Stimulated activated CD8-positive, alpha-beta memory T cell treated with anti-CD3 and anti-CD28 coated beads, Interleukin-4, amount 100 ng/mL, for 1 hour (primary cell): ENCODE measurements at places on chromosomes 3 and 15.

DNA sequence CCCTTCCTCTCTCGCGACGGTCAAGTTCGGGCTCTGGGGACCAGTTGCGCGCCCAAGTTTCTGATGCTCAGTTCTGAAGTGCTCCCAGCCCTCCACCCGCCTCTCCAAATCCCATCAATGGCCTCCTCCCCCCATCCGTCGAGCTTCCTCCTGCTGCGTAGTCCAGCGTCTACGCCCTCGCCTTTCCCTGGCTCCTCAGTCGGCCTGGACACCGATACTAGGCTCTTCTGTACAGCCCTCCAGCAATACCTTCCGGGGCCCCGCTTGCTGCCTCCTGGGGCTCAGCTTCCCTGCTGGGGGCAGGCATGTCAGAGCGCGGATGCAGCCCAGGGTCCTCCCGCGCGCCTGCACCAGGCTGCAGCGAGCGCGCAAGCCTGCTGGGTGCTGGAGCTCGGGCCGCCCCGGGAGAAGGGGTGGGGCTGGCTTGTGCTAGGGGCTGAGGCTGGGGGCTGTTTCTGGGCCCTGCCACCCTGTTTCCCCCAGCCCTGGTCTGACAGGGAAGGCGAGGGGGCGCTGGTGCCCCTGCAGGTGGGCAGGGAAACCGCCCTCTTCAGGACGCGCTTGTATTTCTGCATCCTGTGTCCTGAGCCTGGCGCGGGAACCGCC, 353.3 kb upstream of the SUCLG2 start:
- DNase-seq = no peak

GRCh38 chr3:194481103-194481502, 5.7 kb downstream of the ATP13A3 start:
- DNase-seq = no peak

DNA sequence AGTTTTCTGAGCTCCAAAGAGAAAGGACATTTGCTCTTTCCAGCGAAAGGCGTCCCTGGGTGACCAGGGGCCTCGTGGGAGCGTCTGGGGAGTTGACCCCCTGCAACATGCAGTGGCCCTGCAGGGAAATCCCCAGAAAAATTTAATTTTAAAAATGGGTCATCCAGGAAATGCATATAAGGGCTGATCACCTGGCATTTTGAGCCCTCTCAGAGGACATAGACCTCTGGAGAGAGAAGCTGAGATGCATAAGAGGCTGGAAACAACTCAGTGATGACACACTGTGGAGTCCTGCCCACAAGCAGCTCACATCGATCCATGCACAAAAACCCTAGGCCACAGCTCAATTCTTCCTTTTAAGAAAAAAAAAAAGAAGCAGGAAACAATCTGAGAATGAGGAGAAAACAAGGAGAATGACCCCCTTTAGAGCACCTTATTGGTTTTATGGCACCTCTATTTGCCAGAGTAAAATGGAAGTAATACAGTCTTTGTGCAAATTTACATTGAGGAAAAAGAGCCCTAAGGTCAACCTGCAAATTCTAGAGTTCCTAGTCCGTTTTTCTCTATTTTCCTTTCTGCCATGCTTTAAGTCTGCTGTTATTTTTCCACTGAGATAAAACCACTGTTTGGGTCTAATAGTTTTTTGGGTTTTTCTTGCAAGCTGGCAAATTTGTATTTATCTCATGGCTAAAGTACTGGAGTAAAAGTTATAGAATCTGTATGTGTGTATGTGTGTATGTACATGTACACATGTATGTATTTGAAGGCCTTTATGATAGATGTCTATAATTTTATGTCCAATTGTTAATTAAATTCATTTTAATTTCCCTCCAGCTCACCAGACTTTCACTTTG, 6.9 kb upstream of the BDH1 start:
- no peak for DNase-seq

- no peak for DNase-seq
These were observed 36.6 kb downstream of the FAN1 start for GRCh38 chr15:30940359-30940758.

GRCh38 chr3:111861391-111861790, 2.3 kb downstream of the PHLDB2 start:
- no peak for DNase-seq

DNA sequence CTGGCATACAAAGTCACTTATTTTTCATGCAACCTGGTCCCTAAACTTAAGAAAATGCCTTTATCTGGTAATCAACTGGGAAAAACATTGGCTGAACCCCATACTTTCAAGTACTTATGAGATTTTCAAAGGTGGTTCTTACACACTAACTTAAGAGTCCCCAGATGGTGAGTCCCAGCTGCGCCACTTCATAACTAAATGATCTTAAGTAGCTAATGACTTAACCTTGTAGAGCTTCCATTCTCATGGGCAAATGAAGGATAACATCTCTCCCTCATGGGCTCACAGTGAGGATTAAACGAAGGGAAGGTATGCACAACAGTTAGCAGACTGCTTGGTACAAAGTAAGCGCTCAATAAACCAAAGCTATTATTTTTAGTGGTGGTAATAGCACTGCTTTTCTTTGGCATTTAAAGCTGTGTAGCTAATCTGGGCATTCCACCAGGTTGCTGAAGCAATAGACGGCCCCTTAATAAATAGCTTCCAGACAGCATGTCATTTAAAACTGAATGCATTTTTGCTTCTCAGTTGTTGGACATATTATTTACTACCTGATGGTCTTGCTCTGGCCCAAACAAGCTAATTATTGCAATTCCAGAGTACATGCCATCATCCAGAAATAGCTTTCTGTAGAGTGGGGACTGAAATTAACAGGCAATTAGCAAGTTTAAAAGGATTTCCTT, 55.4 kb downstream of the LIPC start:
- DNase-seq = no peak

GRCh38 chr15:31102374-31103342, 1.1 kb upstream of the TRPM1 start:
- DNase-seq = no peak

DNA sequence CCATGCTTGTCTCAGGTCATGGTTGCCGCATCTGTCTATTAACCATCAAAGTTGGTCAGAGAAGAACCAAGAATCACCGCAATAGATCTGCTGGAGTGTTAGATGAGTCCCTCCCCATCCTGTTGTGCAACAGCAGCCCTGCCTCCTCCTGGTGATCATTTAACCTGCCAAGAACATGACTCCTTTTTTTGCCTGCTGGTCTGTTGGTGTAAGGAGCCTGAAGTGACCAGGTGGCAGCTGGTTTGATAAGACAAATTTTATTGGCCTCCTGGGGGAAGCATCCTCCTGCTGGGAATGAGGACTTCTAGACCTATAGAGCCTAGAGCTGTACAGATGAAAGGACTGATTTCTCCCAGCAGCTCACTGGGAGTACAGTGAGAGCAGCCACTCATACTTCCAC, 43.5 kb upstream of the RAF1 start:
- no peak for DNase-seq

- no peak for DNase-seq
These were observed 56.0 kb downstream of the FRMD4B start for GRCh38 chr3:69329892-69330291.

DNA sequence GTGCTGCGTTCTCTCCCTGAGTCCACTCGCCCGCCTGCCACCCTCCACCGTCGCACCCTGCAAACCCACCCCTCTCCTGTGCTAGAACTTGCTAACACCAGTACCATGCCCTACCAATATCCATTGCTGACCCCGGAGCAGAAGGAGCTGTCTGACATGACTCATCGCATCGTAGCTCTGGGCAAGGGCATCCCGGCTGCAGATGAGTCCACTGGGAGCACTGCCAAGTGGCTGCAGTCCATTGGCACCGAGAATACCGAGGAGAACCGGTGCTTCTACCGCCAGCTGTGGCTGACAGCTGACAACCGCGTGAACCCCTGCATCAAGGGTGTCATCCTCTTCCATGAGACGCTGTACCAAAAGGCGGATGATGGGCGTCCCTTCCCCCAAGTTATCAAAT, 4.9 kb upstream of the ALAS1 start:
- DNase-seq = no peak

- DNase-seq = no peak
These were observed 18.9 kb downstream of the SCN5A start for GRCh38 chr3:38630606-38631005.

GRCh38 chr3:66812136-66812535, 186.0 kb upstream of the KBTBD8 start:
- DNase-seq = no peak

DNA sequence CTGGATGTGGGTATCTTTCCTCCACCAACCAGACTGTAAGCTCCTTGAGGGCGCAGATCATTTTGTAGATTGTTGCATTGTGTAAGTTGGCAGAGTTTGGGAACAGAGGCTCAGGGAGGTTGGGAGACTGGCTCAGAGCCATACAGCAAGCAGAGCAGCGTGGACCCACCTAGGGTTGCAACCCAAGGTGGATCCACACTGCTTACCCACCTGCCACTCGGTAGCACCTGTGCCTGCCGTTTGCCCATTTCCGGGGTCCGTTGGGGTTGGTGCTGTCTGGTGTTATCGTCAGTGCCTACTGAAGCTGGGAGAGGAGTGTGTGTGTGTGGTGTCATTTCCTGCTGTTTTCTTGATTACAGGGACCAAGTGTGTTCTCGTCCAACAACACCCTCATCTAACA, 19.0 kb downstream of the SMAD6 start:
- no peak for DNase-seq

DNA sequence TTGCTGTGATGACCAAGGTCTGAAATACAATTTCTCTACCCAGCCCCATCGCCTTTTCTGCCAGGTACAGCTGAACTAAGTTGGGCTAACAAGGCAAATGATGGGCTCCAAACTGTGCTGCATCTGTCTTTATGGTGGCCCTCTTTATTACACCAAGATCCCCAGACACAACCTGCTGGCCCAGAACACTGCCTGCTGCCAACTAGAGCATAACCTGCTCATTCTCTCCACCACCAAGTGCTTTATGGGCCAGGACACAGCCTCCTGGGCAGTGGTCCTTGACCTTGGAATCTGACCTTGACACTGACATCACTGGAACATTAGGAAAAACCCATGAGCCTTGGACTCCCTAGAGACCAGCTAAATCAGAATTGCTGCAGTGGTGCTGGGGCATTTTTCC, 3.3 kb downstream of the LINS1 start:
- no peak for DNase-seq

DNA sequence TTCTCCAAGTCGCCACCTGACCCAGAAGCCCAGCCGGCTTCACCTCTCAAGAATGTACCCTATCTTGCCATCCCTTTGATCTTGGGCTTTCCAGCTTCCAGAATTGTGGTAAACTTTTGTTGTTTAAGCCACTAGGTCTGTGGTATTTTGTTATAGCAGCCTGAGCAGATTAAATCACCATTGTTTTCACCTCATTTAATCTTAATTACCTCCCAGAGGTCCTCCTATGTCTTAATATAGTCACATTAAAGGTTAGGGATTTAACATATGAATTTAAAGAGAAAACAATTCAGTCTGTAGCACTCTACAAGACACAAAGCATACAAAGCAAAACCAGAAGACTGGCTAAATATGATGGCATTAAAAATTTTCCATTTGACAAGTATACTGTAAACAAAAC, 123.4 kb upstream of the CADM2 start:
- no peak for DNase-seq
